ENCODE measurements at places on chromosomes 7 and 10.

DNA sequence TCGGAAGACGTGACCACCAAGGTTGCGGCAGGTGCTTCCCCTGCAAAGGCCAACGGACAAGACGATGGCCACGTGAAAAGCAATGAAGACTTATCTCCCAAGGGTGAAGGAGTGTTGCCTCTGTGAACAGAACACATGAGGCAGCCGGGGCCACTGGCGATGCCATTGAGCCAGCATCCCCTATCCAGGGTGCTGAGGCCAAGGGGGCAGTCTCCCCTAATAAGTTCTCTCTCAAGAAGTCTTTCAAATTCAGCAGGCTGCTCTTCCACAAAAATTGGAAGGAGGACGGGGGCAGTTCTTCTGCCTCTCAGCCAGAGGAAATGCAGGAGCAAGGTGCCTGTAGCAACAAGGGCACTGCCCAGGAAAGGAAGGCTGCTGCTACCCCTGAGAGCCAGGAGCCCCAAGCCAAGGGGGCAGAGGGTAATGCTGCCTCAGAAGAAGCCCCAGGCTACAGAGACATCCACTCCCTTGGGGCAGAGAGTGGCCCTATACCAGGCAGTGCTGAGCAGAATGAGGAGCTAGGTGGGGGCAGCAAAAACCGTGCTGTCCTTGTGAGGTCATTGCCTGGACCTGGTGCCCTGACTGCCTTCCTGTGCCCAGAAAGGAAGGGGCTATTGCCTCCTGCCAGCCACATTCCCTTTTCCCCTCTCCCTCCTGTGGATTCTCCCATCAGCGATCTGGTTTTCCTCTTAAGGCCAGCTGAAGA is 17.3 kb downstream of the NT5C2 start:
- DNase-seq: no peak

DNA sequence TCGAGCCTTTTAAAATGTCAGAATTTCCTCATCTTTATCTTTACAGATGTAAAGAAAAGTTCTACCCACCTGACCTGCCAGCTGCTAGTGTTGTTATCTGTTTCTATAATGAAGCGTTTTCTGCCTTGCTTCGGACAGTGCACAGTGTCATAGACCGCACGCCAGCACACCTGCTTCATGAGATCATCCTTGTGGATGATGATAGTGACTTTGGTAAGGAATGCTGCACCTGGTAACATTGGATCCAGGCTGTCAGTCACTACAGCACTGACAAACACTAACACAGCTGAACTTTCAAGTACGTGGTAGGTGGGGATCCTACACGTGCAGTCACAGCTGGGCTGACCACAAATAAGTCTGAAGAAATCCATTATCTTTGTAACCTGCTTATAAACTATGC is 77.6 kb downstream of the GALNT11 start:
- no peak for DNase-seq

DNA sequence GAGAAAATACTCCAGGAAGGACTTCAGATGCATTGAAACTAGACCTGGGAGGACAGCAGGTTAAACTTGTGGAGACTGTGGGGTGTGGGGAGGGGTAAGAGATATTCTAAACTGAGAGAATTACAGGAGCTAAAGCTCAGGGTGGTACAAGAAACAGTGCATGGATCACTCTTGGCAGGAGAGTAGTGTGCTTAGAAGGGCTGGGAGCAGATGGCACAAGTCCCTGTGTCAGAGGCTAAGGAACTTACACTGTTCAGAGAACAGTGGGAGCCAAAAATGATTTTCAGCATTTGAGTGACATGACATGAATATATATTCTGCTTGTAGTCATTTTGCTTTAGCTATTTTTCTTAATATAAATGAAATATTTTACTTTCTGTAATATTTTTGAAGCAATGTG is 36.0 kb upstream of the LAMB1 start:
- no peak for DNase-seq

- peak; percentile 20 for DNase-seq
Observed at GRCh38 chr7:30445770-30446169, 32.8 kb downstream of the NOD1 start.

GRCh38 chr7:24704311-24704710 is 53.0 kb downstream of the GSDME start:
- DNase-seq: no peak

GRCh38 chr7:130513447-130513846 is 21.6 kb downstream of the MEST start:
- DNase-seq: no peak

GRCh38 chr10:8563478-8563877 is 509.0 kb downstream of the GATA3 start:
- no peak for DNase-seq

DNA sequence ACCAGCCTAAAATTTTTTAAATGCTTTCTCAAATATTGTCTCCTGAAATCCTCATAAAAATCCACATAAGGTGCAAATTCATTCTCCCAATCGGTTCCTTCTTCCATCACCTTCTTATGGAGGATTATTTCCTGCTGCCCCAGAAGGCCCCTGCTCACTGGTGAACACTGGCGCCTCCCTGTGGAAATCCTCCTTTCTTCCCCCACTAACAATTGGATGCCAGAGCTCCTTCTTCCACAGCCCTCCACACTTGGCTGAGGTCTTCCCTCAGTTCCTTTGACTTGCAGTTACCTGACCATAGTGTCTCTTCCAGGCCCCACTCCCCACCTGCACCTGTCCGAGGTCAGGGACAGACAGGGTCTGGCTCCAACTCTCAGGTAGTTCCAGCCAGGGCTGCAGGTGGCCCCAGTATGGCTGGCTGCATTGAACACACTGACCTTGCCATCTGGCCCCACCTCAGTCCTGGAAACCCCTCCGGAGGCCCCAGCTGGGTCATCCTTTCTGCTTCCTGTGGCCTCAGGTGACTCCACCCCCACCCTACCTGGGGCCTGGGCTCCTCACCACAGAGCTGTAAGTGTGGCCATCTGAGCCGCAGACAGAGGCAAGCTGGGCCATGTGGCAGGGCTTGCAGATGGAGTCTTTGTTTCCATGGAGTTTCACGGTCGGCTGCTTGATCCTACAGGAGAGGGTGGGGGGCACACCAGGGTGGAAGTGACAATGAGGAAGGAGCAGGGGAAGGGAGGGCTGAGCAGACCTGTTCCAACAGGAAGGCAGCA is 18.4 kb downstream of the SPOCK2 start:
- peak; percentile 9 for DNase-seq

DNA sequence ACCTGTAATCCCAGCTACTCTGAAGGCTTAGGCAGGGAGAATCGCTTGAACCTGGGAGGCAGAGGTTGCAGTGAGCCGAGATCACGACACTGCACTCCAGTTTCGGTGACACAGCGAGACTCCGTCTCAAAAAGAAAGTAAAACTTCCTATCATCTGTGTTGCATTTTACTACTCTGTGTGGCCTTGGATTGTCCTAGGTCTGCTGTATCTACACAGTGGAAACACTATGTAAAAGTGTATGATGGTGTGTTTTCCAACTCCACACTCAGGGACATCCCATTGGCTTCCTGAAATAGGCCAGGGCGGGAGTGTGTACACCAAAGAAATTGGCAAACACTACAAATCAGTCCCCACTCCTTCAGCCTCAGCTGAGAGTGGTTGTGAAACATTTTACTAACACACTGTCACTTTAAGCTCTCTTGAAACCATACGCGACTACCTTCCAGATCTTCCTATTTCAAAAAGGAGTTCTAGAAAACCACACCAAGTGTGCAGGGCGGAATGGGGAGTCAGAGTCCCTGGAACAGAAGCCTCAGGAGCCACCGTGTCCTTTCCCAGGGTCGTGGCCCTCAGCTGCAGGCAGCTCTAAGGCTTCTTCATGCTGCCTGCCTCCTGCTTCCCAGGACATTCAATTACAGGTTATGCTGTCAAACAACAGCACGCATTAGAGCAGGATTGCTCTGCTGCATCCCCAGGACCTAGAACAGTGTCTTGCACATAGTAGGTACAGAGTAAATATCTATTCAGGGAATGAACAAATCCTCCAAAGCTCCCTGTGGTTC is 275.4 kb downstream of the PARD3 start:
- DNase-seq: no peak

DNA sequence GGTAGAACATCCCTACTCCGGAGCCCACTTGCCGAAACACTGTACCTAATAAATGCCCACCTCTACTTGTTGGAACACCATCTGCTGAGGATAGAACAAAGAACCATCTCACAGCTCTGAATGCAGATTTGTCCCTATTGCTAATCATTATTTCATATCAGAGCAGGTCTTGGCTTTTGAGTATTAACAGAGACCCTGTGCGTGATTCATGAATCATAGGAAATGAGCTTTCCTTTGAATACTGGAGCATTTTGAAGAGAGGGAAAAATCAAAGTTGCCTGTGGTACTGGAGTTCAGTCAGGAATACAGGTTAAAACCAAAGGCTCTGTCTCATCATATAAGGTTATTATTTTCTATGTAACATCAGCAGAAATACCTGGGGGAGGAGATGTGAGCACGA is 1132.3 kb downstream of the XPNPEP1 start:
- DNase-seq: no peak

DNA sequence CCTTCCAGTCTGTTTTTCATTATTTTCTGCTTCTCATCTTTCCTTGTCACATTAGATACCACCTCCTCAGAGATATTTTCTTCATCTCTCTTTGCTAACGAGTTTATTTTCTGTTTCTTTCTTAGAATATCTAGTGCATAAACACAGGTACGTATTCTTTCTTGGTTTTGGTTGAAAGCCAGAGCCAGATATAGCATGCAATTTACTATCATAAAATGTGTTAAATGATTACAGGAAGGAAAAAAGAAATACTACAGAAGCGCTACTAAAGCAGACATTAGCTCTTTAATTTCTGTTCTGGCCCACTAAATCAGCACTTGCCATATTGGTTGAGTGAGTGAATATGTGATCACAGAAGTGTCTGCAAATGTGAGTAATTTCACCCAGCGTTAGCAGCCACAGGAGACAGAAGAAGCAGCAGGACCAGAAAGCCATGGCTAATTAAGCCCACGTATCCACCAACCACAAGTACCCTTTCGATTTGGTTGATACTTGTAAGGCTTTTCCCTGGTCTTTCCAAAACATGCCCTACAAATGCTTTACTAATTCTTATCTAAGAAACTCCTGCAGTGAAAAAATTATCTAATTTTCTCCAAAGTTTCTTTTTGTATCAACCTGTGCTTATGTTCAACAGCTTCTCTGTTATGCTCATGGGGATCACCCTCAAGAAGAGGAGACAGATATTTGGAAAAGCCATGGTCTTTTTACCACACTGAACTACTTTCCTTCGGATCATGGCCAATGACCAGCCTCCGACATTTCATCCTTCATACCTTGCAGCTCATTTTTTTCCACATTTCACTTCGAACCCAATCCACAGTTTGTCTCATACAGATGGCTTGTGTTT is 23.1 kb upstream of the MACC1 start:
- DNase-seq: no peak

DNA sequence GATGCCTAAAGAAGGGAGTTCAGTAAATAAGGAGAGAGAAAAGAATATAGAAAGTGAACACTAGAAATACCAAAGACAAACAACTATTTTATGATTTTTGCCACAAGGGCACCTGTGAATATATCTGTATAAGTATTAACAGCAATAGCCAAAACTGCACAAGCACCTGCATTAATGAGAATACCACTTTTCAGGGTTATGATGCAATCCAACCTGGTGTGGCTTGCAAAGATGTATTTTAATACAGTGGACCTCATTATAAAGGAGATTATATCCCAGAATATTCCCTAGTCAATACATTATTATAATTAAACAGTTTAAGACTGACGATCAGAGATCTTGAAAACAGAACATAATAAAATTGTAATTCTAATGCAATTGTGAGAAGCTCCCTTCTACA is 4.0 kb downstream of the BRAF start:
- no peak for DNase-seq

DNA sequence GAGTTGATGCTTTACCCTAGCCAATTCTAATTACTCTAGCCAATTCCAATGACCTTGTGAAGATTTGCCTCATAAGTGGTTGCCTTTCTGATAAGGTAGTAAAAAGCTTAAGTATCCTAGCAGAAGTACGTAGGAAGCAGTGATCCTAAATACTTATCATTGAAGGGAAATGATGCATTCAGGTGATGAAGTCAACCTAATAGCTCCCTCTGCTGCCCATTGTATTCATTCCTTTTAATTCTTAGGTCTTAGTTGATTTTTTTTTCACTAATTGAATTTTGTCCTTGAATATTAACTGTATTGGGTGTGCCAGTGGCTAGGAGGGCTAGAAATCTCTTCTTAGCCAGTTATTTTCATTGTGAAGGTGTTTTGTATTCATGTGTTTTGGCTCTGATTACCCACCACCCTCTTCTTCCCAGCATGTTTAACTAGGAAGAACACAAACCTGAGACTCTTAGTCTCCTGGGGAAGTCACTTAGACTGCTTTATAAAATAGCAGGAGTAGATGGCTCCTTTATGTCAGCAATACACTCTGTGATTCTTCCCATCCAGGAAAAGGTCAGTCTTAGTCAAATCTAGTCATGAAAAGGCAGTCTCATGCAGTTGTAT is 46.3 kb downstream of the PLEKHA8 start:
- peak; percentile 17 for DNase-seq

GRCh38 chr7:29142021-29142727 is 4.2 kb downstream of the CPVL start:
- no peak for DNase-seq

All from NCI-H187 (cell line).